ENCODE measurements at places on chromosomes 5 and 9.

- DNase-seq = no peak
These were observed 173.5 kb downstream of the SLC12A2 start for GRCh38 chr5:128257076-128257475.

- no peak for DNase-seq
These were observed 9.0 kb upstream of the RAD23B start for GRCh38 chr9:107274096-107274495.

DNA sequence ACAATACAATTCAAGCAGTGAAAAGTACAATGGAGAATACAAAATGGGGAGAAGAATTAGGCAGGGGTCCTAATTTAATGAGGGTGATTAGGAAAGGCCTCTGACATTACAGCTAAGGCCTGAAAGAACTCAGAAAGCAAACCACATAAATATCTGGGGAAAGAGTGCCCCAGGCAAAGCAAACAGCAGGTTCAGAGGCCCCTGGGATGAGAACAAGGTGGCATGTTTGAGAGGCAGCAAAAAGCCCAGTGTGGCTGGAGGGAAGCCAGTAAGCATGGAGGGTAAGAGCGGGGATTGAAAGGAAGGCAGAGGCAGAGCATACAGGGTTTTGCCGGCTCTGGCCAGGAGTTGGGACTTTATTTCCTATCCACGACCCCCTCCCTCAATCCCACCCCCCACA is 33.4 kb upstream of the VDAC1 start:
- DNase-seq = no peak

- DNase-seq = no peak
These were observed 41.2 kb downstream of the ANKS6 start for GRCh38 chr9:98755006-98755618.

GRCh38 chr5:14510156-14510734 is 71.3 kb upstream of the OTULINL start:
- no peak for DNase-seq

- DNase-seq = peak; percentile 8
These were observed 299.4 kb upstream of the RASA1 start for GRCh38 chr5:86968301-86968753.

DNA sequence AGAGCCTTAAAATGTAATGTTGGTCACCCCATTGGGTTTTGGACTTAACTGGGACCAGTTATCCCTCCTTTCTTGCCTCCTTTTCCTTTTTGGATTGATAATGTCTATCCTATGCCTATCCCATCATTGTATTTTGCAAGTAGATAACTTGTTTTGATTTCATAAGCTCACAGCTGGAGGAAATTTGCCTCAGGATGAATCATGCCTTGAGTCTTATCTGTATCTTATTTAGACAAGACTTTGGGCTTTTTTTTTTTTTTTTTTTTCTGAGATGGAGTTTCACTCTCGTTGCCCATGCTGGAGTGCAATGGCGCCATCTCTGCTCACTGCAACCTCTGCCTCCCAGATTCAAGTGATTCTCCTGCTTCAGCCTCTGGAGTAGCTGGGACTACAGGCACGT is 443.3 kb downstream of the DNAH5 start:
- no peak for DNase-seq

- no peak for DNase-seq
These were observed 584 bp upstream of the ARID3C start for GRCh38 chr9:34629491-34629808.

DNA sequence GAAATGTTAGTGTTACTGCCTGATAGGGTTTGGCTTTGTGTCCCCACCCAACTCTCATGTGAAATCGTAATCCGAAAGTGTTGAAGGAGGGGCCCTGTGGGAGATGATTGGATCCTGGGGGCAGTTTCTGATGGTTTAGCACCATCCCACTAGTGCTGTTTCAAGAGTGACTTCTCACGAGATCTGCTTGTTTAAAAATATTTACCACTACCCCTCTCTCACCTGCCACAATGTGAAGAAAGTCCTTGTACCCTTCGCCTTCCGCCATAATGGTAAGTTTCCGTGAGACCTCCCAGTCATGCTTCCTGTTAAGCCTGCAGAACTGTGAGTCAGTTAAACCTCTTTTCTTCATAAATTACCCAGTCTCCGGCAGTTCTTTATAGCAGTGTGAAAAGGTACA is 2.6 kb upstream of the RFX3 start:
- DNase-seq = peak; percentile 74

- no peak for DNase-seq
These were observed 124.2 kb upstream of the IRX4 start for GRCh38 chr5:2006971-2007291.

DNA sequence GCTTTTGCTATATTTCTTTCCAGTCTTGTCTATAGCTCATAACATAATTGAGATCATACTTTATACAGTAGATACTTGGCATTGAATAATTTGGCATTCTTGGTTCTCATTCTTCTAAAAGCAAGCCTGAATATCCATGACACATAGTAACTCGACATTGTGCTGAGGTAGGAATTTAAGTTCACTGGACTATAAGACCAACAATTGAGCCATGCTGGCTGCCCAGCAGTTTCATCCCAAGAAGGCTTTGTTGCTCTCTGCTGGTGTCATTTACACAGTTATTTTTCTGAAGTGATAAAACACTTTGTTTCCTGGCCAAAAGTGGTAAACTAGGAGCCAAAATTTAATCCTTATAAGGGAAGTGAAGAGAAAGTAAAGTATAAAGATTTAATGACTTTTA is 192.0 kb downstream of the ADAMTSL1 start:
- no peak for DNase-seq

- no peak for DNase-seq
These were observed 38.2 kb downstream of the MRPL36 start for GRCh38 chr5:1761453-1761755.

DNA sequence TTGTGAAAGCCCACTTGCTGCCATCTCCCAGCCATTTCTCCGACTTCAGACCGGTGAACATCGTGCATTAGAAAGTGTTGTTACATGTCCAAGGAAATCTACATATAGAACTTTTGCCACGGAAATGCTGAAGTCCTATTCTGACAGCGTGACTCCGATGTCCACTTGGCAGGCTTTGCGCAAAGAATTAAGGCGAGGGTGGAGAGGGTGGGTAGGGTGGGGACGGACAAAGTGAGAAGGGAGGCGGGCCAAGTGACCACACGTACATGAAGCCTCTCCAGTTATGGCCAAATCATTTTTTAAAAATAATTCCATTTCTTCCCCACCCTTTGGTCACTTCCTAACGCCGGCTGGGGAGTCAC is 460 bp upstream of the ACO1 start:
- DNase-seq = no peak

All from Jurkat, Clone E6-1 (cell line).